ENCODE measurements at places on chromosomes 12 and 14.

- no peak for DNase-seq
Observed at GRCh38 chr14:72598306-72598705, 295.6 kb downstream of the DPF3 start.

GRCh38 chr12:92445253-92446082 is 257.3 kb upstream of the PLEKHG7 start:
- DNase-seq: no peak

GRCh38 chr14:90514015-90514398 is 117.2 kb downstream of the CALM1 start:
- no peak for DNase-seq

DNA sequence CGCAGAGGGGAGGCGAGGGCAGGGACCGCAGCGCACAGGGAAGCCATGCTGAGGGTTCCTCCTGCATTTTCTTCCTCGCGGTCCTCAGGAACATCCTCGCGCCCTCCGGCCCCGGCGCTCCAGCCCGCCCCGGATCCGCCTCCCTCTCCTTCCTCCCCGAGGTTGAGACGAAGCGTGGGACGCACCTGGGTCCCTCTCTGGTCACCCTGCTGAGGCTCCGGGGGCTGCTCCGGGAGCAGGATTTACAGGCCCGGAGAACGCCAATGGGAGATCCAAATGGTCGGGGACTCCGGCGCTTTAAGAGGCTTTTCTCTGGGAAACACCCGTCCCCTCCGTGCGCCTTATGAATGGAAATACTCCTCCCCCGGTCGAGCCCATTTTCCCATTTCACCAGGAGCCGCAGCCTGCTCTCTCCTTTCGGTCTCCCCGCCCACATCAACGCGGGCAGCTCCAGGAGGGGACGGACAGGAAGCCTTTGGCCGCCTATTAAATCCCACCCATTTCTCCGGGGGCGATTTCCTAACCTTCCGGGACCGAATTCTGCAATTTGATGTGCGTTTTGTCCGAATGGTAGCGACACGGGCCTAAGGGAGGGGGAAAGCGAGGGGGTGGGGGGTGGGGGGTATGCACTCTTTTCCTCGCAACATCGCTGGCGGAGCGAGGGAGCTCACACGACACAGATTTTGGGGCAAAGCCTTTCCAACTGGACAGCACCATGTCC is at the start of gene UNC79:
TSS of gene UNC79 (plus strand) at position 625 of the 721 bp plus-strand sequence. CDS start at position 716, 91 bp downstream.
- peak; percentile 6 for DNase-seq

GRCh38 chr12:44389896-44390295 is 486.2 kb downstream of the NELL2 start:
- no peak for DNase-seq

- DNase-seq: no peak
Observed at GRCh38 chr12:2833327-2833726, 1.5 kb downstream of the NRIP2 start.

GRCh38 chr12:82593143-82593542 is 93.6 kb upstream of the TMTC2 start:
- DNase-seq: no peak

DNA sequence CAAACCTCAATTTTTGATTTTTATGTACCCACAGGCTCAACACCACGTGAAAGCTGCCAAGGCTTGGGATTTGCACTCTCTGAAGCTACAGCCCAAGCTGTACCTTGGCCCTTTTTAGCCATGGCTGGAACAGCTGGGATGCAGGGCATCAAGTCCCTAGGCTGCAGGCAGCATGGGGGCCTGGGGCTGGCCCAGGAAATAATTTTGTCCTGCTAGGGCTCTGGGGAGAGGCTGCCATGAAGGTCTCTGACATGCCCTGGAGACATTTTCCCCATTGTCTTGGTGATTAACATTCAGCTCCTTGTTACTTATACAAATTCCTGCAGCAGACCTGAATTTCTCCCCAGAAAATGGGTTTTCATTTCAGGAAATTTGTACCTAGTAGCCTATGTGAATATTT is 103.7 kb downstream of the SCAF11 start:
- no peak for DNase-seq

DNA sequence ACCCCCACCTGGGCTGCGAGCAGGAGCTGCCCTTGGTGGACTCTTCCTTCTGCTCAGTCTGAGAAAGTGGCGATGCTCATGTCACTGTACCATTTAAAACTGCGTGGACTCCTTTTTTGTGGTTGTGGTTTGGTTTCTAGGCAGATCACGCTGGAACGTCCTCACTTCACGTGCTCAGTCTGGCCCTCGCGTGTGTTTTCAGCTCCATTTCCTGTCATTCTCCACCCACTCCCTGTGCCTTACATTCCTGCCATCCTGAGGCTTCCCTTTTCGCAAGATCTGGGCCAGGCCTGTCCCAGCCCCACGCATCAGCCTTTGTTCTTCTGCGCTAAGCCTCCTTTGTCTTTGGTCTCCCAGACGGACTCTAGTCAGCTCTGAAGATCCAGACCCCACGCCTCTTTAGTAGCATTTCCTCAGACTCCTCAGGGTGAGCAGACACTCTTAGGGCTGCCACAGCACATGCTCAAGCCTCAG is 105.4 kb downstream of the FBXL14 start:
- DNase-seq: peak; percentile 79

DNA sequence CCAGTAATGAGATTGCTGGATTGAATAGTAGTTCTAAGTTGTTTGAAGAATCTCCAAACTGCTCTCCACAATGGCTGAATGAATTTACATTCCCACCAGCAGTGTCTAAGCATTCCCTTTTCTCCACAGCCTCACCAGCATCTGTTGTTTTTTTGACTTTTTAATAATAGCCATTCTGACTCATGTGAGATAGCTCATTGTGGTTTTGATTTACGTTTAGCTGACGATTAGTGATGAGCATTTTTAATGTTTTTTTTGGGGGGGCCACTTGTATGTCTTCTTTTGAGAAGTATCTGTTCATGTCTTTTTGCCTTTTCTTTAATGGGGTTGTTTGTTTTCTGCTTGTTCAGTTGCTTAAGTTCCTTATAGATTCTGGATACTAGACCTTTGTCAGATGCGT is 8.1 kb upstream of the SLC15A5 start:
- peak; percentile 11 for DNase-seq

DNA sequence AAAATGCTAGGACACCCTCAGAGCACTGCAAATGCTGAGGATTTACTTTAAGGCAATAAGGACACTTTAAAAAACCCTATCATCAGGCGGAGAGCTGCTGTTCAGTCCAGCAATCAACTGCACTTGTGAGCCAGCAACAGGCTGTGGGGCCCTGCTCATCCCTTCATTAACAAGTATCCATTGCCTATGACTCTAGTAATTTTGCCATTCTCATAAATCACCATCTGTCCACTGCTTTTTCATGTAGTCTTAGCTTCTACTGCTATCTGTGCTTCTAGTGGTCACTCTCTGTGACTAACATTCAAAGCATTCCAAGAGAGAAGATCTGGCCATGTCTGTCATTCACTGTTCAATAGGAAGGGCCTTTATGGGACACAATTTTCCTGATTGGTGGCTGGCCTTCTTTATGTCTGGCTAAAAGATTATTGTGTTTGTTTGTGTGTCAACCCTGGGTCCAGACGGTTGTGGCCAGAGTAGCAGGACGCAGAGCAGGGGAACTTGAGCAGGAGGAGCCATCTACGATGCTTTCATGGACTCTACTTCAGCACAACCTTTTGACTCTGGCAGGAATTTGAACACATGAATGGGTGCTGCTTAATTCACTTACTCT is 3.6 kb upstream of the KRAS start:
- peak; percentile 33 for DNase-seq

GRCh38 chr14:34302654-34303053 is 159.4 kb downstream of the SPTSSA start:
- DNase-seq: no peak

- DNase-seq: no peak
Observed at GRCh38 chr12:3837049-3837448, 36.1 kb downstream of the PARP11 start.

GRCh38 chr12:106113042-106113441 is 25.7 kb downstream of the NUAK1 start:
- peak; percentile 73 for DNase-seq

GRCh38 chr12:74293689-74294131 is 243.9 kb upstream of the ATXN7L3B start:
- no peak for DNase-seq

DNA sequence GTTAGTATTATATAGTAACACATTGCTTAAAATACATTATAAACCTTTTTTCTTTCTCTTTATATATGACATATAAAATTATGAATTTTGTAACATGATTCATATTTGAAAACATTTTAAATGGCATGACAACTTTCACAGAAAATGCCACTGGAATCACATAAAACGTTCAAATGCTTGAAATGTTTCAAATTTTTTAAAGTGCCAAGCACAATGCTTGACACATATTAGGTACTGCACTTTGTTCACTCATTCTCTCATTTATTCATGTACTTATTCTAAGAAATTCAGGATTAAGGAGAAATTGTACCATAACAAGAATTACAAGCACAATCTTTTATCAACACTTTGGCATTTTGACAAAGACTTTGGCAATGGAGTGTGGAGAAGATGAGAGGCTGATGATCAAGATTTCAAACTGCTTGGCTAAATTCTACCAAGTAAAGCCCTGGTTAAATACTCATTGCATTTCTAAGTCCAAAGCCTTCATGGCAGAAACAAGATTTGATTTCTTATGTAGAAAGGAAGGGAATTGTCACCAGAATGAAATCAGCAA is 232.2 kb downstream of the C12orf50 start:
- peak; percentile 66 for DNase-seq

DNA sequence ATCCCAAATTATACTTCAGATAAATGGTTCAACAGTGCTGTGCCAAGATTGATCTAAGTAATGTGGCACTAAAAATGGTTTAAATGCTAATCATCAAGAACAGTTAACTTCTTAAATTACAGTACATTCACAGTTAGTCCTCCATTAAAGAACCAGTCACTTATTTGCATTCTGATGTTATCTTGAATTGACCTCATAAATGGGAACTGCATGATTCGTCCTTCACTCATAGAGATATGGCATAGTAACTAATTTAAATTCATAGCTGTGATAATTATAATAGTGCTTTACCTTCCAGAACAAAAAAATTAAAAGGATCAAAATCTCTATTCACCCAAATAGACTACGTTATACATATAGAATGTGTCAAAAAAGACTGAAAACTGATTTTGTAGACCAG is 61.1 kb downstream of the COCH start:
- DNase-seq: no peak

DNA sequence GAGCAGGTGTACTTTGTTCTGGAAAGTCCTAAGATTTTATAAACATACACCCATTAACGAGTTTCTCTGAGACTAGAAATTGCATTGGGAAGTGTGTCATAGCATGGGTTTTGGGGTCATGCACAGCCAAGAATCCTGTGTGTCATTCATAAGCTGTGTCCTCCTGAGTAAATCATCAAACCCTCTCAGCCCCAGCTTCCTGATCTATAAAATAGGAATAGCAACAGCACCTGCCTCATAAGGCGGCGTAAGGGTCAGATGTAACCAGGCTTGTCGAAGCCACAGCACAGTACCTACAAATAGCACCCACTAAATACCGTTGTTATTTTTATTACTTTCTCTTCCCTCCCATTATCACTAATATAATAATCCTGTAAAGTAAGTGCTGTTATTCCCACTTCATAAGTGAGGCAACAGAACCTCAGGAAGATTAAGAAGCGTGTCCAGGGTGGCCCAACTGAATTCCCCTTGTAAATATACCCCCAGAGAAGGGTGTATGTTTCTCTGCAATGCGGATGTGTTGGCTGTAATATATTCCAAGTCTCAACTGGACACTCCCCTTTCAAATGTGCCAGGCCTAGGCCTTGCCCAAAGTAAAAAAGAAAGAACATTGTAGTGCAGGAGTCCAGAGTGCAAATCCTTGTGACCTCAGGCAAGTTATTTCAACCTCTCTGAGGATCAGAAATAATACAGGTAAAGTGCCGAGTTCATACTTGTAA is 188.3 kb upstream of the BCL2L14 start:
- DNase-seq: no peak

- peak; percentile 90 for DNase-seq
Observed at GRCh38 chr12:1777798-1778197, 42.6 kb upstream of the LRTM2 start.

- DNase-seq: no peak
Observed at GRCh38 chr14:74855021-74855420, 20.9 kb downstream of the PROX2 start.

GRCh38 chr12:4771172-4771959 is 51.2 kb downstream of the GALNT8 start:
- no peak for DNase-seq

GRCh38 chr14:74429221-74429691 is 3.2 kb upstream of the SYNDIG1L start:
- DNase-seq: no peak

DNA sequence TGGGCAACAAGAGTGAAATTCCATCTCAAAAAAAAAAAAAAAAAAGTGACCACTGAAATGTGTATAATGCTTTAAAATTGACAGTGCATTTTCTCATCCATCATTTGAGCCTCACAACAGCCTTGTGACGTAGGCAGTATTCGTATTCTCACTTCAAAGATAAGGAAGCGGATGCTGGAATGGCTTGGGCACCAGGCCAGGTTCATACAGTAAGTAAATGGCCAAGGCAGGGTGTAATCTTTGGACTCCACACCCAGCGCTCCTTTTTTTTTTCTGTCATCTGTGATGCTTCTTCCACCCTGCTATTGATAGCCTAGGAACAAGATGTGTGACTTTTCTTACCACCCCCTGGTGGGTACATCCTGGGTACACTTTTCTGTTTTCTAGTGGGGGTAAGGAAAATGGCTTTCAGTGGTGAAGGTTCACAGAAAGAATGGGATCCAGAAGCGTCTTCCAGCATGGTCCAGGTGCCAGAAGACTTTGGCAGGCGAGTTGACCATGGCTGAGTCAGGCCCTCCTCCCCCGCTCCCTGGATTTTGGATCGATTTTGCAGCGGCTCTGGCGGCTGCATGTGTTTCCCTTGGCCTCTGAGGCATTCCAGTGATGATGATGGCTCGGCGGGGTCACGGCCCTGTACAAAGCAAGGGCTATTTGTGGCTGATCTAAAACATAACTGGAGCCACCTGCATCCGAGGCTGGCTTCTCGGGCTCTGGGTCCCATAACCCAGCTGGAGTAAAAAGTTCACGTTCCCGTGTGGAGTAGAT is 110.6 kb downstream of the CACNA1C start:
- peak; percentile 72 for DNase-seq

DNA sequence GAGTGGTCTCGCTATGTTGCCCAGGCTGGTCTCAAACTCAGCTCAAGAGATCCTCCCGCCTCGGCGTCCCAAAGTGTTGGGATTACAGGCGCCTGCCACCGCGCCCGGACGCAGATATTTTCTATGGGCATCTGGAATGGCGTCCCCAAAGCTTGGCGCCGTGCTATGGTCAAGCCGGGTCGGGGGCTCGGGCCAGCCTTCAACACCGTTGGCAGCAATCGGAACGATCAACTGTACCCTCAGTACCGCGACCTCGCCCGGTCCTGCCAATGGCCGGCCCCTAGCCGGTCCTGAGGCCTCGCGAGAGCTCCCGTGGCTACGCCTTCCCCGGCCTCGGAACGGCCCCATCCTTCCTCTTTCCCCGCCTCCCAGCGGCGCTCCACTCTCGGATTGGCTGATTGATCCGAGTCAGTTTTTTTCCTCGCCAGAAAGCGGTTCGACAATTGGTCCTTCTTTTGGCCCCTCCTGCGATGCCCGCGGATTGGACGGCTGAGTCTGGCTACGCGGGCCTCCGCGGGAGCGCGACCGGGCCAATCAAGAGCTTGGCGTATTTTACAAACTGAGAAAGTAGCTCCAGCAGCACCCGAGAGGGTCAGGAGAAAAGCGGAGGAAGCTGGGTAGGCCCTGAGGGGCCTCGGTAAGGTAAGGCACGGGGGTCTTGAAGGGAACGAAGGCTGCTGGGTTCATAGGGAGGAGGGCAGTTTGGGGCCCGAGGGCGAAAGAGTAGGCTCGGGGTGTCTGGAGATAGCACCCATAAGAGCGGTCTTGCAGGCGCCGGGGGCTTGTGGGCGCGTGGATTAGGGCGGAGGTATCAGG is at the start of gene TROAP:
TSS of gene TROAP (plus strand) at position 548 of the 816 bp plus-strand sequence. CDS start 354 bp downstream, outside the sequence.
- DNase-seq: peak; percentile 98

- DNase-seq: no peak
Observed at GRCh38 chr14:105420101-105420973, 710 bp downstream of the MTA1 start.
